ENCODE measurements at places on chromosomes 12 and 14.

DNA sequence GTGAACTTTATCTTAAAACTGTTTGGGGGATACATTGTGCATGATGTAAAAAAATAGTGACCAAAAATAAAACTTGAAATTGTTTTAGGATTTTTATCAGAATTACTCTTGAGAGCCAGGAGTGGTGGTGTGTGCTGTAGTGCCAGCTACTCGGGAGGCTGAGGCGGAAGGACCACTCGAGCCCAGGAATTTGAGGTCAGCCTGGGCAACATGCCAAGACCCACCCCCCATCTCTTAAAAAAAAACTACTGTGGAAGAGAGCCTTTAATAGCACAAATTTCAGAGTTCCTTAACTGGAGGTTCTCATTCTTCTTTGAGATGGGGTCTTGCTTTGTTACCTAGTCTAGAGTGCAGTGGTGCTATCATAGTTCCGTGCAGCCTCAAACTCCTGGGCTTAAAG is 21.5 kb downstream of the CPSF2 start:
- no peak for DNase-seq

DNA sequence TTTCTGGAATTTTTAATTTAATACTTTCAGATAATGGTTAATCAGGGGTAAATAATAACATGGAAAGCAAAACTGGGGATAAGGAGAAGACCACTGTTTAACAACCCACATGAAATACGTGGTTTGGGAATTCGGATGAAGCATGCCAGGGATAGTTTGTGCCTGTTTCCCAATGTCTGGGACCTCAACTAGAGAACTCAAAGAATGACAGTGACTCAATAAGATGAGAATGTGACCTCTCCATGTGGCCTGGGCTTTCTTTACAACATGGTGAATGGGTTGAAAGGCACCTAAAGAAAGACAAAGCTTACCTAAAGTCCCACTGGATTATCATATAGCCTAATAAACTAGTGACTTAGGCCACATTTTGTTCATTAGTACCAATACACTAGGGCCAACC is 460.3 kb upstream of the LRFN5 start:
- no peak for DNase-seq

GRCh38 chr14:30559638-30560091 is 707 bp downstream of the G2E3 start:
- DNase-seq, result no peak

DNA sequence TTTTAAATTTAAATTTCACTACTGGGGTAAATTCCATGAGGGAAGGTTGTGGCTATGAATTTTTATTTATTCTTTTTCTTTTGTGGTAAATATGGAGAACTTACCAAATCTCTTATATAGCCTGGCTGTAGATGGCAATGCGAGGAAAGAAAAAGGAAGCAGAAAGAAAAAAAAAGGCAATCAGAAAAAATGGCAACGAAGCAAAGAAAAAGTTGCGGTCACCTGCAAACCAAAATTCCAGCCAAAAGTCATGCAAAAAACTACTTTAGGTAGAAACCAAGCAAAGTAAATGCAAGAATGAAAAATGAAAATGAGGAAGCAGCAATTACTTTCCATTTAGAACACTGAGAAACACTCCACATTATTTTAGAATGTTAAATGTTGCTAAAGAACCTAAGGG is 69.5 kb upstream of the GNPNAT1 start:
- no peak for DNase-seq

DNA sequence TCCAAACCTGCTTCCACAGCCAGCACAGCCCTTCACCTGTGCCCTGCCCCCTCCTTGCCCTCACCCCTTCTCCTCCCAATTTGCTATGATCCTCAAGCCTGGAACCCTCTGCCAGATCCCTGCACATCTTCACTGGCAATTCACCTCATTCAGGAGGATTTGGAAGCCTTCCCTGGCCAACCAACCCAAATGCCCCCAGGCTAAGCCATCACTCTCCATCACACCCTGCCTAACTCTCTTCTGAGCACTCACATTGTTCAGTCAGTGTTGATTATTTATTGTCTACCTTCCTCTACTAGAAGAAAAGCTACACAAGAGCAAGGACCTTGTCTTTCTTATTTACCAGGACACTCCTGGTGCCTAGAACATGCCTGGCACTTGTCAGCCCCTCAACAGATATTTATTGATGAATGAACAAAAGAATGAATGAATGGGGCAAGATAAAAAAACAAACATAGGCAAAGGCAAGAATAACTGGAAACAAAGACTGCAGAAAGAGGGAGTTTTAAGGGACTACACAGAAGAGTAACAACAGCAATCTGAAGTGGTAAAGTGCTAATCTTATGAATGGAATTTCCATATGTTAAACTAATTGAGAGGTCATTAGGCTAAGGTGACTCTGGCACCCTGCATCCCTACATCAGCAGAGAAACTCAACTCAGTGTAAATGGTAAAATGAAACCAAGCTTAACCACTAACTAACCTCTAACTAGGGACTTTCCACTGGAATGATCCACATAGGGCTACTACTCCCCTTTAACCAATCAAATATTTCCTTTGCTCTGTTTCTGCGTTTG is 33.4 kb downstream of the TMTC1 start:
- DNase-seq, result no peak

GRCh38 chr12:26987634-26988424 is 26.4 kb downstream of the TM7SF3 start:
- no peak for DNase-seq

- DNase-seq, result no peak
Observed at GRCh38 chr12:6206327-6206726, 6.1 kb downstream of the CD9 start.

DNA sequence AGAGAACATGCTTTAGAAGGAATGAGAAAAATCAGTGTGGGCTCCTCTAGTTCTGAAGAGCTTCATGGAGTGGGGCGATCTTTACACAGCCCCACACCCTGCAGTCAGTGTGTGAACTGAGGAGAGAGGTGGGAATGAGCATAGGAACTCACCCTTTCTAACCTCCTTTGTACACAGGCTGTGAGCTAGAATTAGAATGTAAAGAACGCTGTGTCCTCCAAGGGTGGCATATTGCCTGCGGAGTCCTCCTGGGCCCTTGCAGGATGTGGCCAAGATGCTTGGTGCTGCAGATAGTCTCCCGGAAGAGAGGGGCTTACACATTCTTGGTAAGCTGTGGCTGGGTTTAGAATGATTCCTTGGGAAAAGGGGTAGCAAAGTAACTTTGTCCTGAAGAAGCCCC is 43.9 kb downstream of the NINJ2 start:
- no peak for DNase-seq

GRCh38 chr14:104142946-104143470 is 4.6 kb downstream of the KIF26A start:
- DNase-seq, result no peak

GRCh38 chr12:93060666-93061472 is 131.8 kb upstream of the EEA1 start:
- DNase-seq, result no peak

GRCh38 chr12:31527083-31527482 is 63.9 kb downstream of the DENND5B start:
- no peak for DNase-seq

Data from stimulated activated CD8-positive, alpha-beta memory T cell treated with anti-CD3 and anti-CD28 coated beads, Interleukin-15, amount 100 ng/mL, for 48 hours (primary cell).